ENCODE measurements at places on chromosomes 11 and 22.

DNA sequence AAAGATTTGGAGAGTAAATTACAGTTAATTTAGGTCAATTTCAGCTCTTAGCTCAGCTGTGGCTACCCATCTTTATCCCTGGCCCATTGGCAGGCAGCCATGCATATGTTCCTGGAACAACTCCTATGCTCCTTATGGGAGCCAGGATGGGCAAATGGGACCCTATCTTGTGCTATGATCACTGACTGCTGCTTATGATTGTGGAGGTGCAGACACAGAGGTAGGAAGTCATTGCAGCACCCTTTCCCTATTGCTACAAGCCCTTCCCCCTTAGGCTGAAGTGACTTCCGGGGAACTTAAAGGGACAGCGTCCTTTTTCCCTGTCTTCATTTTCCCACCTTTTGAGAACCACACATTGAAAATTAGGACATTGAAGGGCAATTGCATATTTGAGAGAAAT is 112.7 kb downstream of the FCHSD2 start:
- no peak for DNase-seq

DNA sequence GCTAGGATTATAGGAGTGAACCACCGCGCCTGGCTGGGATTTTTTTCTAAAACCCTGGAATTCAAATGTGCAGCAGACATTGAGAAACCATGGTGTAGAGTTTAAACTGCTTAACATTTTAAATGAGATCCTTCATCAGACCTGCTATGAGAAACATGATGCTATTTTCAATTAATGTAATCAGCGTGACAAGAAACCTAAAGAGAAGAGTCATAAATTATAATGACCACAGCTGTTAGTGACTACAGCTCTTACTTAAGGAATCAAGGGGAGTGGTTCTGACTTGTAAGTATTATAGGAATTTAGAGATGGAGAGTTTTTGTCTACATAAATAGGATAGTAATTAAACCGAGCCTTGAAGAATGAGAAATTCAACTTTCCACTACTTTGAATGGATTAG is 170.6 kb downstream of the BARX2 start:
- DNase-seq = no peak

DNA sequence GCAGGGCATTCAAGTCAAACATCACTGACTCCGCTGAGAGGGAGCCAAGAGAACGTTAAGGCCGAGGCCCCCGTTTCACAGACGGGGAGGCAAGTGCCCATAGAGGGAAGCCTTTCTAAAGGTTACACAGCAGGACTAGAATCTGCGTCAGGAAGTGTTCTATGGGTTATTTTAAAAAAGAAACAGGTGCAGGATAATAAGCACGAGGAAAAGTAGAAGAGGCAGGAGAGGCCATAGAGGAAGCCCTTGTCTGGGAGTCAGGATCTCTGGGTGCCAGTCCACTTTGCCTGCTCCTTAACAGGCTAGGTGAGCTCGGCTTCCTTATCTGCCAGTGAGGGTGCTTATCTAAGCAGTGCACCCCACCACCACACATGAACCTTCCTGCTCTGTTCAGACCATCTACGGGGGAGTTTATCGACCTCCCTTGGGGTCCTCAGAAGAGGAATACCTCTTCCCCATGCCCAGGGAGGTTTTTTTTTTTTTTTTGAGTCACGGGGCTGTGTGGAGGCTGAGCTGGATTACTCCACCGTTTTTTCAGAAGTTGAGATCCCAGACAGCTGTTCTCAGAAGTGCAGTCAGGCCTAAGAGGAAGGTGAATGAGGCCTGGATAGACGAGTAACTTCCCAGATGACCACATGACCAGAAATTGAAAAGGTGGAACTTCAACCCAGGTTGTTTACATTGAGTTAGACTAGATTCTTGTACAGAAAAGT is 1.2 kb upstream of the FCHSD2 start:
- DNase-seq = peak; percentile 32

DNA sequence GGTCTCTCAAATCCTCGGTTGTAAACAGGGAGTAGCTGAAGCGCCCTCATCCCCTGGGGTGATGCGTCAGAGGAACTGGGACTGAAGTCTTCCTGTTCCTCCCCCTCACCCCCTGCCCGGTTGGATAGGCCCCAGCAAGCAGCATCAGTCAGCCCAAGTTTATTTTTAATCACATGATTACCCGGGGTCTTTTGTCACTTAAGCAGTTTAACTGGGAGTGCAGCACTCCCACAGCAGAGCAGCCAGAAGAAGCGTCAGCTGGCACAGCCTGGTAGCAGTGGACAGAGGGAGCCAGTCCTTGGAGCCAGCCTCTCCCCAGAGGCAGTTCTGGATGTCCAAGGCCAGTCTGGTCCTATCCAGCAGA is 342.1 kb downstream of the CTTN start:
- no peak for DNase-seq

GRCh38 chr11:6240781-6241180 is 1.9 kb downstream of the CNGA4 start:
- no peak for DNase-seq

DNA sequence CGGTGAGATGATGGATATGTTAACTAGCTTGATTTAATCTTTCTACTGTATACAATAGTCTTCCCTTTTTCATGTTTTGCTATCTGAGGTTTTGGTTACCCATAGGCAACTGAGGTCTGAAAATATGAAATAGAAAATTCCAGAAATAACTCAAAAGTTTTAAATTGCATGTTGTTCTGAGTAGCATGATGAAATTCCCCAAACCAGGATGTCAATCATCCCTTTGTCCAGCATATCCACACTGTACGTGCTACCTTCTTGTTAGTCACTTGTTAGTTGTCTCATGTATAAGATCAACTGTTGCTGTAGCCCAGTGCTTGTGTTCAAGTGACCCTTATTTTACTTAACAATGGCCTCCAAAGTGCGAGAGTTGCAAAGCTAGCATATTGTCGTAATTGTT is 21.2 kb upstream of the OR10W1 start:
- DNase-seq = no peak

DNA sequence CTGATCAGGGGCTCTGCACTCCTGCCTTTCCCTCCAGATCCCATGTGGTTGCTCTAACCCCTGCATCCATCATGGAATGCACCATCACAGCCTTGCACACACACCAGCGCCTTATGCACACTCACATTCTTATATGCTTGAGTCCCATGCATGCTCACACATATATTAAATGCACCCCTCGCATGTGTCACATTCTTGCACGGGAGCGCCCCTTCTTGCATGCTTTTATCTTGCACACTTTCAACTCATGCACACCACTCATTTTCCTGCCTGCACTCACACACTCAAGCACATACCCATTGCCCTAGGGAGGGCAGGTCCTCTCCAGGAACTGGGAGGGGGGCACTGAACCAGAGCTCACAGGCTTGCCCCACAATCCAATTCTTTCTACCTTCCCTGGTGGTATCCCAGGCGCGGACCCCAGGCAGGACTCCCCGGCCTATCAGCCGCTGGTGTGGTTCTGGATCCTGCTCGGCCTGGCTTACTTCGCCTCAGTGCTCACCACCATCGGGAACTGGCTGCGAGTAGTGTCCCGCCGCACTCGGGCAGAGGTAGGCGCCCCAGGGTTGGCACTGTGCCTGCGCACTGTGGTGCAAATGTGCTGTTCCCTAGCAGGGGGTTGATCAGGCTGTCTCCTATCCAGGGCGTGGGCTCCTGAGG is 2.3 kb upstream of the CATSPERZ start:
- DNase-seq = no peak

DNA sequence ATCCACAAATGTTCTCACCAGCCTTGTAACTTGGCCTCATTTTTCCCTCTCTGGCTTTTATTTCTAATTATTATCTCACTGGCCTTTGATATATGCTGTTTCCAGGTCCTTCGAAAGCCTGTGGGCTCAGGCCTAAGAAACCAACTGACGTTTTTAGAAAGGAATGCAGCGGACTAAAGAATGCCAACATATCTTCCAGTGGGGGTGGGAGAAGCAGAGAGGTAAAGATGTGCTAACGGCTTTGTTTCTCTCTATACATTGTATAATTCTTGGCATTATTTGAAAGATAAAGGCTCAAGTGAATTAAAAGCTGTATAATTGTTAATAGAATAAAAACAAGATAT is 28.2 kb downstream of the OR6Q1 start:
- peak; percentile 30 for DNase-seq

DNA sequence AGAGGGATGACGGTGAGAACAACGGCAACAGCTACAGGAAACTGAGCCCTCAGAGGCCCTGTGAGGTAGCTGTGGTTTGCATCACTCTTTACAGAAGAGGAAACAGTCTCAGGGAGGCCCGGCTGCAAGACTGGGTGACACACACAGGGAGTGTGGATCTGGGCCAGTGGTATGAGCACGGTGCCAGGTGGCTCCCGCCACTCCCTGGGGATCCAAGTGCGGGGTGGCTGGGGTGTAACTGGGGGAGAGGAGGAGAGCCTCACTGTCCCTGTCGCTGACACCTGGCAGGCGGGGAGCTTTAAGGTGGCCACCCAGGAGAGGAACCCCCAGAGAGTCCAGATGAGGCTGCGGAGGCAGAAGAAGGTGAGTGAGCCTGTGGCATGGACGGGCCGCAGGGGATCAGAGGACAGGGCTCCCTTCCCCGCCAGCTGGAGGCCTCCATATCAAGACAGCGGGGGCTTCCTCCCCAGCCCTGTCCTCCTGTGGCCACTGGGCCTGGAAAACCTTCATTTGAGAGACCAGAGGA is 5.6 kb downstream of the RGL4 start:
- no peak for DNase-seq

DNA sequence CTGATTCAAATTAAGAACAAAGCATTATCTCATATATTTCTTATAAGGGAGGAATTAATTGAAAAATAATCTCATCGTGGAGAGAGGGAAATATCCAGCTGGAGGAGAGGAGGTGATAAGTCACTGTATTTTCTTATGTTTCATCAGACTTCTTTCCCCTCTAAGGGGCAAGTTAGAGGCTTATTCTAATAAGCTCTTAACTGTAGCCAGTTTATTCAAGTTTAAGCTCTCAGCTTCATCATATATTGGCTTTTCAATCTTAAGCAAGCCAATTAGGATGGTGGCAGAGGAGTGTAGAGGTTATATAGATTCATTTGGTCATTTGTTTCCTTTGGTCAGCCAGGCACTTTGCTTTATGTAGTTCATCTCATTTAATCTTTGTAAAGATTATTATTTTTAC is 256.7 kb downstream of the GRM5 start:
- no peak for DNase-seq

DNA sequence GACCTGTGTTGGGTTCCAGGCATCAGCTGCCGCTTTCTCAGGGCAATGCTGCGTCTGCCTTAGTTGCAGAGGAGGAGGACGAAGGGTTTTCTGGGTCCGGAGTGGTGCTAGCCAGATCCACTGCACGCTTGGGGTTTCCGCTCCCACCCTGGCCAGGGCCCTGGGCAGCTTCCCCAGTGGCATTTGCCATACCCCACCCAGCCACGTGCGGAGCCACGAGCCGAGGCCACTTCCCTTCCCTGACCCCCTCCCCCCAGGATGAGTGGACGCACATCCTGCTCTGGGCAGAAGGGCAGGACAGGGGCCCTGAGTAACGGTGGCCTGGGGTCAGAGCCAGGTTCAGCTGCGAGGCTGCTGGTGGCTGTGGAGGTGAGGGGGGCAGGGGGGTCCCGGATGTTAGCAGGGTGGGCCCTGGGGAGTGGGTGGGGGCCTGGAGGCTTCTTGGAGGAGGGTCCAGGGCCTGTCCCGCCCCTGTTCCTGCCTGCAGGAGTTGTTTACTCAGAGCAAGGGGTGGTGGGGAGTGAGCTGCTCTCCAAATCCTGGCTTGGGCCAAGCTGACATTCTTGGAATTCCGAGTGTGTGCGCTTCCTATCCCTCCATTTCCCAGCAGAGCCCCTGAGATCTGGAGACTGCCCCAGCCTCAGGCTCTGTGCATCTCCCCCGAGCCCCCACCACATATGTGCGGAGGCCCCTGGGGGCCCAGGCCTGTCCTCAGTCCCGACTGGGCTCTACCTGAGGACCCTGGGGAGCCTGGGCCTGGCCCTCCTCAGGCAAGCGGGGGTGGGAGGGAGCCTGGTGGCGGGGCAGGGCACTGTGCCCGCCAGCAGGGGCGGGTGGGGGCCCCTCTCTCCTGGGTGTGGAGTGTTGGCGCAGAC is 1.4 kb downstream of the TSPAN4 start:
- peak; percentile 86 for DNase-seq

GRCh38 chr22:41907436-41908401 is 7.2 kb downstream of the SHISA8 start:
- no peak for DNase-seq

- DNase-seq = no peak
These were observed 24.2 kb downstream of the UBE2L3 start for GRCh38 chr22:21591695-21592094.

DNA sequence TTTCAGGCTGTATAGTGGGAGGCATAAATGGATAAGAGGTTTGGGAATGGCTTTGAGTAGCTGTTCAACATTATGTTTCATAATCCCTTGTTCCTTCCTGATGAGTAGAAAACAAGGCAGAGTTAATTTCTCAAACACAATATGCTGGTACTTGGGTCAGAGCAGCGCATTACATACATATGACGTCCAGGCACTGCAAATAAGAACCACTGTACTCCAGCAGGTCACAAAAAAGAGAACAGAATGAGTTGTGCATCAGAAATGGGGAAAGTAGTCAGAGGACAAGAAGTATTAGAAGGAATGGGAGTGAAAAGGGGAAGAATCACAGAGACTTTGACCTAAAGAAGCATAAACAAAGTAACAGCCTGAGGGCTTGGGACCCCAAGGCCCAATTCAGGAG is 44.0 kb upstream of the RDX start:
- no peak for DNase-seq

GRCh38 chr11:12245091-12245490 is 132.3 kb upstream of the PARVA start:
- DNase-seq = peak; percentile 35

GRCh38 chr22:41808400-41808799 is 7.9 kb downstream of the CCDC134 start:
- no peak for DNase-seq

- no peak for DNase-seq
These were observed 16.1 kb upstream of the OR52H1 start for GRCh38 chr11:5564259-5565019.

GRCh38 chr11:104524254-104524653 is 360.3 kb upstream of the PDGFD start:
- DNase-seq = no peak

DNA sequence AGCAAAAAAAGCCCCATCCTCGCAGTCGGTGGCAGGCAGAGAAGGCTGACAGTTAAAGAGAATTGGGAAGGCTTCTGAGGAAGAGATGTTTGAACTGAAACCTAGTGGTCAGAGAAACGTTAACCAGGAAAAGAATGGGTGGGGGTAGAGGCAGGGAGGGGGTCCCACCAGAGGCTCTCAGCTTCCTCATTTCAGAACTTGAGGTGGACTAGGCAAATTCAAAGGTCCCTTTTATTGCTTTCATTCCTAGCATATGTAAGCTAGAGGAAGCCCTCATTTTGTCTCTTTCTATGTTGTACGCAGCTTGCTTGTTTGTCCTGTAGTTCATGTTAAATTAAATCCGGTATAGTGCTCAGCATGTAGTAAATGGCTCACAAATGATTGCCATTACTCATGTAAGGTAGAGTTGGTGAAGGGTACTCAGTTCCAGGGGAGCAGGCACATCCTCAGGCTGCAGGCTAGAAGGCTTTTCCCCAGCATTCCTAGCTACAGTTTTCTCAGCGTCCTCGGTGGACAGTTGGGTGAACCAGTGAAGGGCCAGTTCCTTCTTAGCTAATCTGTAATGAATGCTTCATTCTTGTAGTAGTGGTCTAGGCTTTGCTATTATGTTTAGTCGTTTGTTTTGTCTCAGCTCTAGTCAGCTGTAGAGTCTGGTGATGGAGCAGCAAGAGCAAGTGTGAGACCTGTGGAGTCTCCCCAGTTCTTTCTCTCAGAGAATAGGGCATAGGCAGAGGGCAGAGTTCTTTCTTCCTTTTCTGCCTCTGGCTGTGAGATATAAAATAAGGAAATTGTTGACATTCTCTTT is 58.6 kb downstream of the UVRAG start:
- DNase-seq = no peak
